ENCODE measurements at places on chromosomes 2 and 18. TPM values are rescaled to one million over a fixed set of nuclear protein-coding genes. Genes with fewer than 3 reads are reported as not detected.

The NXPH2 gene
- total RNA-seq: 4.1 TPM

The TDRD15 gene
- total RNA-seq: not detected

The STPG4 gene
- 0.26 TPM for total RNA-seq

The SH3RF3 gene
- total RNA-seq: 0.84 TPM

The CD207 gene
- total RNA-seq: not detected
